ENCODE measurements at places on chromosomes 3 and 15.

GRCh38 chr15:74253211-74253921 lies 17.2 kb downstream of the CCDC33 start:
- DNase-seq, result no peak

- no peak for DNase-seq
Observed at GRCh38 chr15:91329914-91330313, 229.9 kb downstream of the SV2B start.

DNA sequence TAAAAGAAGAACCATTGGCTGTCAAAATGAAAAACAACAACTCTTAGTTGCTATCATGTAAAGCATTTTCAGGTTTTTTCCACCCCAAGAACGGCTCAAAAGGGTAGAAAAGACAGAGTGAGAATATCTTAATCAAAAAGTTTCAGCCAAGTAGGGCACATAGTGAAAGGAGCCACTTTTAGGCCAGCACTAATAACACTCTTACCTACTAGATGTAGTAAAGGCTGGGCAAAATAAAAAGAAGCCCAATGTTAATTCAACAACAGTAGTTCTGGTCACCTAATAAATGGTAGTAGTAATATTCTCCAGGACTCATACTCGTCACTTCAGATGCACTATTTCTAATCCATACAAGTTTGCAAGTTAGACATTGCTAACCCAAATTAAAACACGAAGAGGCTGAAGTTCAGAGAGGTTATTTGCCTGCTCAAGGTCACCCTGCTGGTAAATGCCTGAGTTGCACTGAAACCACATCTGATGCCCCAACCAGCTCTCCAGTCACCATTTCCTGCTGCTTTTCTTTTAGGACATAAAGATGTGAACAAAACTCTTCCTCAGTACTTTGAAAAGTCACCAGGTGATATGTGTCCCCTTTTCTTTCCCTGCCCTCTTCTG lies 7.5 kb downstream of the GOLIM4 start:
- no peak for DNase-seq

GRCh38 chr15:99434506-99435112 lies 131.2 kb upstream of the MEF2A start:
- no peak for DNase-seq

DNA sequence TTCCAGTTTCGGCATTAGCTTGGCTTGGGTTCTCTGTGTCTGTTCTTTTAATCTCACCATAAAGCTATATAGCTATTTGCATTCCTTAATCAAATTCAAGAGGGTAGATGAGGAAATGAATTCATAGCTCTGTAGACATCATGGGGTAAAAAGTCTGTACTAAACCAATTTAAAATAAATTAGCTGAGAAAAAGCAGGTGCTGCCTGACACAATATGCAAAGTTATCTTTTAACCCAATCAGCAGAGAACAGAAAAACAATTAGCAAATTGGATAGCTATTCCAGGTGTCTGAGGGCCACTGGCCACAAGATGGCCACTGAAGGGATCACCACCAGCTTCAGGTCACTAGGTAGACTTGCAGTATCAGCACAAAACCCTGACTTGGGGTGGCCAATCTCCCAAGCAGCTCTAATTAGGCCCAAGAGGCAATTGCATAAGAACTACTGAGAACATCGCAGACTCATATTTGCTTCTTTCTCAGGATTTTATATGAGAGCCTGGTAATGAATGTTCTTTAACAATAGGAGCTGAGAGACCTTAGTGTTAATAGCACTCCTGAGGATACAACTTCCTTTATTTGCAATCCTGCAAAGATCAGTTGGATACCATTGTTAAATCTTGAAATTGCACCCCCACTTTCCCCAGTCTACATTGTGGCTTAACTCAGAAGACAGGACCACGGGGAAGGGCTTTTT lies 494.3 kb downstream of the PDCD6IP start:
- no peak for DNase-seq

DNA sequence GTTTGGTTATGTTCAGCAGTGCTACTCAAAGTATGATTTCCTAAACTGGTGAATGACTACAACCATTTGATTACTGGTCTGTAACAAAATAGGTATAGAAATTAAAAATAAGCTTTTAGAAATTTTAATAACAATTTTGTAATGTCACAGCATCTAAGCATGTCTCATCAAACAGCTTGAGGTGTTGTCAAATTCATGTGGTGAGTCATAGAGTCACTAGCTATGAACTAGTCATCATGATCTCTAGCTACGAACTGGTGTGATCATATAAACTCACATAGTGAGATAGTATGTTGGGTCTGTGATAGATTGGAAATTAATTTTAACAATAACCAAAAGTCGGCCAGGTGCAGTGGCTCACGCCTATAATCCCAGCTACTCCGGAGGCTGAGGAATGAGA lies 213.9 kb upstream of the RBMS3 start:
- no peak for DNase-seq

DNA sequence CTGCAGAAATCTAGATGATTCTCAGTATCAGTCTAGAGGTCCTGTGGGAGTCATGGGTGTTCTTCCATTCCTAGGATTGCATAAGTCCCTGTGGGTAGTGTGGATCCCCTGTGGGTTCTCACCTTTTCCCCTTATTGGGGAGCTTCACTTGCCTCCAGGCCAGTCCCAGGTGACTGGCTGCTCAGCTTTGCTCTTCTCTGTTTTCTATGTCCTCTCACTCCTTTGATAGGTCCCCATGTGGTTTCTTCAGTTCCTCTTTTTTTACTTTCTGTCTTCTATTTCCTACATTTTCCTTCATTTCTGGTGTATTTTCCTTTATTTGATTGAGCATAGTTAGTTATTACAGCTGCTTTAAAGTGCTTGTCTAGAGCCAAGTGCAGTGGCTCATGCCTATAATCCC lies 10.9 kb downstream of the TEX55 start:
- no peak for DNase-seq

- no peak for DNase-seq
Observed at GRCh38 chr15:89067751-89068150, 20.5 kb upstream of the ABHD2 start.

DNA sequence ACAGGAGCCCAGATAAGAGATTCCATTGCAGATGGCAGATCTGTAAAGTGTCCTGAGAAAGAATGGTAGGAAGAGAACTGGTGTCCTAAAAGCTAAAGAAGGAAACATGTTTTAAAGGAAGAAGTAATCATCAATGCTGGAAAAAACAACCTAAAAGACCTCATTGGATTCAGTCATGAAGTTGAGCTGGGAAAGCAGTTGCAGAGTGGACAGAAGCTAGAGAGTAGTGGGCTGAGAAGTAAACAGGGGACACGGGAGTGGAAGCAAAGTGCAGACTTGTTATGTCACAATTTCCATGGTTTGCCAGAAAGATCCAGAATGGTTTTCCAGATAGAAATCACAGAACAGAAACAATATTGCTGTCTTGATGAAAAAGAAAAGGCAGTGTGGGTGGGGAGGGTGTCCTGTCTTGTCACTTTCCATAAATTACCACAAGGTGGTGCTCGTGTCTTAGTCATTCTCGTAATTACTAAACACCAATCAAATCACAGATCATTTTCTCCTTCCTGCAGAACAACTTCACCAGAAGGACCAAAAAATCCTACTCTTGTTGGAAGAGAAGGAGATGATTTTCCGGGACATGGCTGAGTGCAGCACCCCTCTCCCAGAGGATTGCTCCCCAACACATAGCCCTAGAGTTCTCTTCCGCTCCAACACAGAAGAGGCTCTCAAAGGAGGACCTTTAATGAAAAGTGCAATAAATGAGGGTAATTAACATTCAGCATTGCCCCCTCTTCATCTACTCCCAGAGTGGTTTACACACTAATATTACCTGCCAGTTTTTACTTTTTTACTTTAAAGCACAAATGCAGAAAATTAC lies 64.5 kb downstream of the KLHL25 start:
- peak; percentile 26 for DNase-seq

DNA sequence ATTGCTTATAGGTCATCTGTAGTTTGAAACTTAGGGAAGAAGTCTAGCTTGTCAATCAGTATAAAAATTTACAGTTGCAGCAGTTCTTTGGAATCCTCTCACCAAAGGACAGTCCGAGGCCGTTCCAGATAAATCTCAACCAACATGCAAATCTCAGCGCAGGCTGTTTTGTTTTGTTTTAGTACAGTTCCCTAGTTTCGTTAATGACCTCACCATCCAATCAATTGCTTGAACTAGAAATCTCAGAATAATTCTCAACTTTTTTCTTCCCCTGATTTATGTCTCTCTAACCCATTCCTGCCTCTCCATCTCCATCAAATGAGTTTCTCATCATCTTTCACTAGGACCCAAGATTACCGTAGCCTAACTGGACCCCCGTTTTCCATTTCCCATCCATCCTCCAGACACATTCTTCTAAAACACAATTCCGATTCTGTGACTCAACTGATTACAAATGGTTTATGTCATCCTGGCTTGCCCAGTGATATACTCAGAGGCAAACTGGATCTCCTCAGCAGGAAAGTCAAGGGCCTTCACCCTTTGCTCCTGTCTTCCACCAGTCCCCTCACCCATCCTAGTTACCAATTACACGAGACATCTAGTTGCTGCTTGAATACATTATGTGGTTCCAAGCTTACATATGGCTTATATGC lies 1.3 kb downstream of the SMCO1 start:
- no peak for DNase-seq

- DNase-seq, result no peak
Observed at GRCh38 chr15:100448481-100448880, 80.3 kb downstream of the CERS3 start.

GRCh38 chr3:16024548-16024947 lies 149.9 kb upstream of the GALNT15 start:
- DNase-seq, result no peak

GRCh38 chr3:162863579-162863978 lies 1367.0 kb downstream of the OTOL1 start:
- DNase-seq, result no peak

GRCh38 chr3:4994823-4995499 lies 15.7 kb downstream of the BHLHE40 start:
- no peak for DNase-seq

- no peak for DNase-seq
Observed at GRCh38 chr3:87625876-87626275, 349.5 kb upstream of the POU1F1 start.

DNA sequence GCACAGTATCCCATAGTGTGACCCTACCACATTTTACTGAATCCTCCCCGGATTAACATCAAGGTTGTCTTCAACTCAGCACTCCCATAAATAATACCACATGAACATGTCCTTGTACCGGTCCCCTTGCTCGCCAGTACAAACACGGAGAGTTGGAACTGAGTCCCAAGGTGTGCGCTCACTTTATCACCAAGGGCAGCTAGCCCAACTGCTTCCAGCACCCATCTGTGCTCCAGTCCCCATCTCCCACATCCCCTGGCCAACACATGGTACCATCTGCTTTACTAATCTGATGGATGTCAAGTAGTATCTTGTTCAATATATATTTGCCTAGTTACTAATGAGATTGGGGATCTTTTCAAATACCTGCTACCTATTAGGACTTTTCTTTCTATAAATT lies 64.7 kb downstream of the ISG20 start:
- DNase-seq, result no peak

DNA sequence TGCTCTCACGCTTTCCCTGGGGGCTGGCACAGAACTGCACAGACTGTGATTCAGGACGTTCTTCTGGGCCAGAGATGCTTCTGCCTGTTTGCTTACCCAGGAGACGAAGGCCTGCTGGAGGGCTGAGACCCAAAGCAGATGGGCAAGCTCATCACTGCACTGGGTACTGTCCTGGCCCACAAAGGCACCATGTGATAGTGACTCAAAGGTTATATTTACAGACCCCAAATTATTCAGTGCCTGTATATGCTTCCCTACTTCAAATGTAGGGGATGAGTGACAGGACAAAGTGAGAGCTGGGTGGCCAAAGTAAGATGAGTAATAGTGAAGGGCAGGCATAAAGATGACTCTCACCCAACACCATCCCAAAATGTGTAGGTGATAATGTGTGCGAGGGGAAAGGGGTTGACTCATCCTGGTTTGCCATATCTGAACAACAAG lies 127.4 kb downstream of the WDR76 start:
- no peak for DNase-seq

- no peak for DNase-seq
Observed at GRCh38 chr3:193014902-193015301, 97.2 kb upstream of the MB21D2 start.

GRCh38 chr15:78000091-78000926 lies 77.2 kb downstream of the TBC1D2B start:
- DNase-seq, result peak; percentile 71

- no peak for DNase-seq
Observed at GRCh38 chr3:5428607-5429516, 241.4 kb downstream of the EDEM1 start.

DNA sequence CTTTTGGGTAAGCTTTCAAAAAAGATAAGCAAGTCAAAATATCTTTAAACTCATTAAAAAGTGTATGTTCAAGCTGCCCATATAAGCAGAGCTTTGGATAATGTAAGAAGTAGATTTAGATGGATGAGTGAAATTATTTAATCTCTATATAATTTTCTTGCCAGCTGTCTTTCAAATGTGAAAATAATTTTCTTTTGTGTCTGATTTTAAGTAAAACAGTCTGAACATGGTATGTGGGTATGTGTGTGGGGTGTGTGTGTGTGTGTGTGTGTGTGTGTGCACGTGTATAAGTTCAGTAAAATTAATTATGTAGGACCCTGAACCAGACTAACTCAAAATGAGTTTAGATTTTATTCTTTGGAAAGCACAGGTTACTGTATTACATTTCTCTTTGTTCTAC lies 155.2 kb upstream of the CGNL1 start:
- no peak for DNase-seq

- no peak for DNase-seq
Observed at GRCh38 chr3:153442386-153442785, 280.4 kb downstream of the RAP2B start.

GRCh38 chr15:25710184-25710583 lies 152.9 kb downstream of the ATP10A start:
- DNase-seq, result peak; percentile 40

DNA sequence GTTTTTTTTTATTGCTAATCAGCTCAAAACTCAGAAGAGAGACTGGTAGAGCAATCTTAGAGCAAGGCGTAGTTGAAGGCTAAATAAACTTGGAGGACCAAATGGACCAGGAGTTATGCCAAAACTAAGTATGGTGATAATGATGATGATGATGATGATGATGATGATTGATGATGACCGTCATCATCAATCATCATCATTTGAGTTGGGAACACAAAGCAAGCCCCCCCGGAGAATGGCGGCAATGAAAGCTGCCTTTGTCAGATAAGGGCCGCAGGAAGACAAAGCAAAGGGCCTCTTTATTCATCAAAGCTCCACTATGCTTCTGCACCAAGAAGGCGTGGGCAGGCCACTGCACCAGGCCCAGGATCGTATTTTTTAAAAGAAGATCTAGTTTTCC lies 82.1 kb upstream of the RAD18 start:
- DNase-seq, result no peak

DNA sequence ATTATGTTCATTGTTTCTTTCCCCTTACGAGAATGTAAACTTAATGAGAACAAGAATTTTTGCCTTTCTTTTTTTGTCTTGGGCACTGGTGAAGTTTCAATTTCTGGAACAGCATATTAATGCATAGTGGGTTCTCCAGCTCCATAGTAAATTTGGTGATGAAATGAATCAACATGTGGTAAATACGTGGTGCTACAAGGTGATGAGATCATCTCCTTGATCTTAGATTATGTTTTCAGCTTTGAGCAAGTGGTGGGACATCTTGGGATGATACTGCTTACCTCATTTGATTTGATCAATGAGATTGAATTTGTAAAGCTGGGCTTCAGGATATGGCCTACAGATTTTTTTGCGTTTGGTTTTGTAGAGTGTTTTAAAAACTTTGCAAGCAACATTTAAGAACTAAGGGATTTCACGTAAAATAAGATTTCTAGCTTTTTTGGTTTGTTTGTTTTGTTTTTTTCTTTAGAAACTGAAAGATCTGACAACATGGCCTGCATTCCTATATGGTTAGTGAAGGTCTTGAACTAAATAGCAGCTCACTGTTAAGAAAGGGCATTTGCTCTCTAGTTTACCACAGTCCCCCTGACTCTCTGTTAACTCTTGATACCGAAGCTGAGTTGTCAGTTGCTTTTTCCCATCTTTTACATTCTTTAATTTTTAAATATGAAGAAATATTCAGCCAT lies 45.6 kb downstream of the FNDC3B start:
- DNase-seq, result no peak

All from activated CD4-positive, alpha-beta T cell treated with anti-CD3 and anti-CD28 coated beads, Interleukin-2, amount 50 U/mL, for 4 hours (primary cell).